H1 (cell line): ENCODE measurements at places on chromosomes 4 and X. TPM values are rescaled to one million over a fixed set of nuclear protein-coding genes. Genes with fewer than 3 reads are reported as not detected.

DNA sequence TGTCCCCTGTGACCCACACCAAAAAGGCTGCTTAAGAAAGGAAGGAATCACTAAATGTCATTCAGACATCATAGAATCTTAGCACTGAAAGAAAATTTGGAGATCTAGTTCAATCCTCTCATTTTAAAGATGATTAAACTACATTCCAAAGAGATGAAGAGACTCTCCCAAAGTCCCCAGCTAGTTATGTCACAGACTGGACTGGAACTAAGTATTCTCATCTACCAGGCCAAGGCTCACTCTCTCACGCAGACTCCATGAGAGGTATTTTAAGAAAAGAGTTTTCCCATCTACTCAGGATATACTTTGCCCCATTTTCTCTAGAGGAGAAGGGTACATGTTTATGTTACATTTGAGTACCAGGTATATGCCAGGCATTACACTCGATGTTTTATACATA, 6.9 kb downstream of the FABP2 start:
- no peaks in the 10 kb centered on the region for H3K4me1 ChIP-seq
- H3K27ac ChIP-seq = no peak overlapping the region
- no peak for DNase-seq

- H3K4me1 ChIP-seq = no peaks in the 10 kb centered on the region
- H3K4me3 ChIP-seq = no peak overlapping the region
- H3K27ac ChIP-seq = no peak overlapping the region
Observed at GRCh38 chrX:69050051-69050765, 115.0 kb downstream of the PJA1 start.

DNA sequence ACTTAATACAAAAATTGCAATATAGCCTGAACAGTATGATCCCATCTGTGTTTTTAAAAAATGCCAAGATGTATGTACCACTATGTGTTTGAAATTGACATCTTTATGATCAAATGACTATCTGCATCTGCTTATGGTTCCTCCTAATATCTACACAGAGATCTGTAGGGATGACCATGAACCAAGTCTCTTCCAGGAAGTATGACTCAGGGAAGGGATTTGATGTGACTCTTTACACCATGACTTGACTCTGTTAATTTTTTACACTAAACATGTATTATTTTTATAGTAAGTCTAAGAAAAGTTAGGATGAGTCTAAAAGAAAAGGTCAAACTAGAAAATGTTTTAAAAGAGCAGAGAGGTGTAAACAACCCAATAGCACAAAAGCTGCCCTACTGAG, 164.0 kb downstream of the SH3KBP1 start:
- H3K27me3 ChIP-seq = no peaks in the 10 kb centered on the region
- no peaks in the 10 kb centered on the region for H3K4me1 ChIP-seq
- H3K36me3 ChIP-seq = no peaks in the 10 kb centered on the region
- H3K27ac ChIP-seq = no peak overlapping the region
- no peak overlapping the region for H3K4me3 ChIP-seq

DNA sequence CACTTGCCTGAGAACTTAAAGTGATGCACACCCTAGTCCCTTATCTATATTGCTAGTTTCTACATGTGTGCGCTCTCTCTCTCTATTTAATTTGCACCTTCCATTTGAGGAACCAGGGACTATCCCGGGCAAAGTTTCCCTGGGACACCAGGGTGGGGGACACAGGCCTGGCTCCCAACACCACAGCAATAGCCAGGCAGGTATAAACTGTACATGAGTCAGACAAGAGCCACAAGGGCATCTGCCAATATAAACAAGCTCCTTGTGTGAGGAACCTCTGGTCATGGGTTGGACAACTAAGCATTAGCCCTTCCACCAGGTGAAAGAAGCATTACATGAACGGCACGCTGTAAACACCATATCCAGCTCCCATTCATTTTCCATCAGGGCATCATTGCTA, 455.5 kb downstream of the STIM2 start:
- no peaks in the 10 kb centered on the region for H3K4me1 ChIP-seq
- H3K27ac ChIP-seq = no peak overlapping the region
- peaks cover 1% of the 10 kb centered on the region for H3K27me3 ChIP-seq
- DNase-seq = no peak

- no peak overlapping the region for H3K27ac ChIP-seq
- H3K27me3 ChIP-seq = peaks cover 57% of the 10 kb centered on the region
- H3K4me1 ChIP-seq = peaks cover 37% of the 10 kb centered on the region
- no peak for DNase-seq
Observed at GRCh38 chr4:3484057-3484973, 21.2 kb downstream of the DOK7 start.

DNA sequence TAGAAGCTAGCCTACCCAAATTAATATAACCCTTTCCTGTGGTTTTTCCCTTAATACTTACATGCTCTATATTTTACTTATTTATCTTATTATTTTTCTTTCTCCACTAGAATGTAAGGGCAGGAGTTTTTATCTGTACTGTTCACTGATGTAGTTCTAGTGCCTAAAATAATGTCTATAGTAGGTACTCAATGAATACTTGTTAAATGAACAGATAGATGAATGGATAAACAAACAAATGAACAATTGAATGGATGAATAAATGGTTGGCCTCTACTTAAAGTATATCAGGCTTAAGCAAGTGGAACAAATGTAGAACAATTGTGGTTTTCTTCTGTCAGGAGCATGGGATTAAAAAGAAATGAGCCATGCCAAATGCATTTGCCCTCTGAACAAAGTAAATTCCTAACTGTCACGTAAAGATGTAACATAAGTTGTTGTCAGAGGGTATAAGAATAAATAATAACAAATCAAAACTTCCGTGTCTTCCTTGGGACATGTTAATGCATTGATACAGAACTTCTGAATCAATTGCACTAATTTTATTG, 54.1 kb downstream of the SYTL5 start:
- no peak for DNase-seq
- no peaks in the 10 kb centered on the region for H3K27me3 ChIP-seq
- H3K36me3 ChIP-seq = no peaks in the 10 kb centered on the region
- no peak overlapping the region for H3K27ac ChIP-seq

GRCh38 chr4:40475609-40476008, 140.5 kb downstream of the CHRNA9 start:
- H3K27ac ChIP-seq = no peak overlapping the region
- H3K4me3 ChIP-seq = no peak overlapping the region
- no peak for DNase-seq
- H3K36me3 ChIP-seq = no peaks in the 10 kb centered on the region

- H3K4me3 ChIP-seq = no peak overlapping the region
- H3K36me3 ChIP-seq = no peaks in the 10 kb centered on the region
- no peaks in the 10 kb centered on the region for H3K4me1 ChIP-seq
- no peak overlapping the region for H3K27ac ChIP-seq
- no peaks in the 10 kb centered on the region for H3K27me3 ChIP-seq
- no peak for DNase-seq
Observed at GRCh38 chr4:19693936-19694570, 557.7 kb upstream of the SLIT2 start.

GRCh38 chrX:109795682-109796081, 62.6 kb upstream of the ACSL4 start:
- no peaks in the 10 kb centered on the region for H3K4me1 ChIP-seq
- no peak for DNase-seq
- no peaks in the 10 kb centered on the region for H3K27me3 ChIP-seq
- no peak overlapping the region for H3K27ac ChIP-seq
- H3K4me3 ChIP-seq = no peak overlapping the region

GRCh38 chr4:153948041-153948440, 159.2 kb upstream of the SFRP2 start:
- no peaks in the 10 kb centered on the region for H3K27me3 ChIP-seq
- H3K36me3 ChIP-seq = no peaks in the 10 kb centered on the region
- no peak overlapping the region for H3K4me3 ChIP-seq
- no peaks in the 10 kb centered on the region for H3K4me1 ChIP-seq
- DNase-seq = no peak
- H3K27ac ChIP-seq = no peak overlapping the region

DNA sequence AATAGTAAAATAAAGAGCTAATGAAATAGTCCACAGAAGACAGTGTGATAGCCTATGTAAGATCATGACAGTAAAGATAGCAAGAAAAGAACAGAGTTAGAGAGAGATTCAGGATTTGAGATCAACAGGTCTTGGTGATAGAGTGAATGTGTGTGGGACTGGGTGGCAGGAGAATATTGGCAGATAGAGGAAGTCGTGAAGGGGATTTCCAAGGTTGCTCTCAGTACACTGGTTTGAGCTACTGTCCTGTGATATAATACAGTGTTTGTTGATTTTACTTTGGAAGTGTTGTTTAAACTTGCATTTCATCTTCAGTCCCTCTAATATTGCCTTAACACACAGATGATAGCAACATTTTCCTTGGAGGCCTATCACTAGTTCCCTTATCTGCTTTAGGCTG, 44.1 kb downstream of the DTHD1 start:
- no peak overlapping the region for H3K4me3 ChIP-seq
- H3K4me1 ChIP-seq = no peaks in the 10 kb centered on the region
- no peaks in the 10 kb centered on the region for H3K36me3 ChIP-seq
- no peaks in the 10 kb centered on the region for H3K27me3 ChIP-seq
- H3K27ac ChIP-seq = no peak overlapping the region

DNA sequence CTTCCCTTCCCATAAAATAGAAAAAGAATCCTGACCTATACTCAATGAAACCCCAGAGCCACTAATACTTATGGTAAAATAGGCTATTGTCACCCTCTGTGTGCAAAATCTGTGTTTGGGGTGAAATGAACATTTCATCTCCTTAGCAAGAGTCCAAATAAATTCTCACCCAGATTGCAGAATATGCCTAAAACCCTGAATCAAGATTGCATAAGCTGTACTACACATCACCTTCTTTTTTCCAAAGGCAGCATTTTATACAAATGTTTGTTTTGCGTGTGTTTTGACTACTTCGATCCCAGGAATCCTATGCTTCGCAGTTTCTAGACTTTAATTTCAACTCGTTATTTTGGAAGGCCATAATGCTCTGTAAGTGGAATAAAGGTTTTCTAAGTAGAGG, 12.2 kb upstream of the HADH start:
- H3K4me3 ChIP-seq = no peak overlapping the region
- H3K27me3 ChIP-seq = no peaks in the 10 kb centered on the region
- no peaks in the 10 kb centered on the region for H3K4me1 ChIP-seq
- DNase-seq = no peak
- H3K27ac ChIP-seq = no peak overlapping the region

- no peak overlapping the region for H3K27ac ChIP-seq
- H3K36me3 ChIP-seq = no peaks in the 10 kb centered on the region
- DNase-seq = no peak
- H3K4me1 ChIP-seq = no peaks in the 10 kb centered on the region
- no peak overlapping the region for H3K4me3 ChIP-seq
Observed at GRCh38 chrX:74431797-74432196, 10.5 kb downstream of the SLC16A2 start.

GRCh38 chr4:75496406-75496805, 17.8 kb downstream of the RCHY1 start:
- H3K27ac ChIP-seq = no peak overlapping the region
- H3K27me3 ChIP-seq = no peaks in the 10 kb centered on the region
- no peak for DNase-seq
- no peaks in the 10 kb centered on the region for H3K4me1 ChIP-seq
- H3K36me3 ChIP-seq = peaks cover 12% of the 10 kb centered on the region
- no peak overlapping the region for H3K4me3 ChIP-seq

GRCh38 chrX:20409991-20410390, 143.3 kb upstream of the RPS6KA3 start:
- no peak overlapping the region for H3K27ac ChIP-seq
- no peaks in the 10 kb centered on the region for H3K27me3 ChIP-seq
- no peak overlapping the region for H3K4me3 ChIP-seq
- no peaks in the 10 kb centered on the region for H3K4me1 ChIP-seq
- no peak for DNase-seq

GRCh38 chr4:15526924-15527592, 57.4 kb downstream of the CC2D2A start:
- H3K27ac ChIP-seq = no peak overlapping the region
- no peak overlapping the region for H3K4me3 ChIP-seq
- no peaks in the 10 kb centered on the region for H3K27me3 ChIP-seq
- no peak for DNase-seq

- H3K27me3 ChIP-seq = no peaks in the 10 kb centered on the region
- no peaks in the 10 kb centered on the region for H3K36me3 ChIP-seq
- H3K27ac ChIP-seq = no peak overlapping the region
- no peak overlapping the region for H3K4me3 ChIP-seq
Observed at GRCh38 chrX:153770601-153771414, 6.8 kb downstream of the PLXNB3 start.

- H3K4me1 ChIP-seq = no peaks in the 10 kb centered on the region
- DNase-seq = no peak
- H3K4me3 ChIP-seq = no peak overlapping the region
- no peaks in the 10 kb centered on the region for H3K36me3 ChIP-seq
- no peaks in the 10 kb centered on the region for H3K27me3 ChIP-seq
Observed at GRCh38 chr4:102355748-102356147, 10.5 kb upstream of the SLC39A8 start.

DNA sequence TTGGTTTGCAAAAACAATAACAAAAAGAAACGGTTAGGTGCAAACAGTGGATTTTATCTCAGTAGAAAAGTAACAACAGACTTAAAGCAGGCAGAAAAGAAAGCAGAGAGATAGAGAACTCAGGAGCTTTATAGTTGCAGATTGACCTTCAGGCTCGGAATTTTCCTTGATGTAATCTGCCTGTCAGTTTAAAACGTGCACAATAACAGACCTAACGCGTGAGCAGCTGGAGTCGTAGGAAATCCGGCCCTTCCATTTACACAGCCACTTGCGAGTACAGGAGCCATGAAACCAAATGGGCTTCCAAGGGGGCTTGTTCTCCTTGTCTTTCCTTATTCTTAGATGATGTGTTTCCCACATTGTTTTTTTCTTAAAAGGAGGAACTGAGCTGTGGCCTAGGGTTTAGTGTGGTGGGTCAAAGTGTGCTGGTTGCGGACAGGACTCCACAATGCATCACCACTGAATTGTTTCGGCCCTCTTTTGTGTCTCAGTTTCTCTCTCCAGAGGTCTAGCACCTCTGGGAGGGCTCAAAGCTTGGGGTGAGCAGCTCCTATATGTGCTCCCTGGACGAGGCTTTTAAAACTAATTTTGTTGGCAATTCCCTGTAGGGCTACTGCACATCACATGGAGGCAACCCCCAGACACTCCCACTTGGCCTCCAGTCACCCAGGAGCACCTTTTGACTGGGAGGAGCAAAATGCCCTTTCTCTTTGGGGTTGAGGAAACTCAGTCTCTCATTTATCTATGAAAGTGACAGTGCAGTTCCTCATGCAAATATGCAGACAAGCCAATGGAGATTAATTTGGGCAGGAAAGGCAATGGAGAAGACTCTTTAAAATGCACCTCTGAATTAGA, 13.9 kb upstream of the MPP1 start:
- no peaks in the 10 kb centered on the region for H3K27me3 ChIP-seq
- H3K4me1 ChIP-seq = peaks cover 3% of the 10 kb centered on the region; the same call in 1 of the 2 replicates
- DNase-seq = no peak
- H3K4me3 ChIP-seq = no peak overlapping the region

- no peaks in the 10 kb centered on the region for H3K36me3 ChIP-seq
- H3K4me3 ChIP-seq = no peak overlapping the region
- no peaks in the 10 kb centered on the region for H3K4me1 ChIP-seq
- H3K27ac ChIP-seq = no peak overlapping the region
Observed at GRCh38 chrX:106706466-106706865, 20.0 kb upstream of the RNF128 start.

- DNase-seq = no peak
- no peaks in the 10 kb centered on the region for H3K36me3 ChIP-seq
- no peaks in the 10 kb centered on the region for H3K4me1 ChIP-seq
- no peak overlapping the region for H3K4me3 ChIP-seq
- no peaks in the 10 kb centered on the region for H3K27me3 ChIP-seq
Observed at GRCh38 chr4:176735300-176735699, 57.4 kb downstream of the VEGFC start.

Gene BBS7
- total RNA-seq = 20.5 and 21.5 TPM in 2 replicates

Gene ARSJ
- 5.8 and 6.3 TPM in 2 replicates for total RNA-seq

Gene CXCR3
- not detected in 2 replicates for total RNA-seq

Gene NXF2
- total RNA-seq = not detected in 2 replicates

Gene BCOR
- total RNA-seq = 50.8 and 54.7 TPM in 2 replicates

Gene SRPK3
- not detected in 2 replicates for total RNA-seq

Gene TRMT44
- 20.1 and 23.9 TPM in 2 replicates for total RNA-seq

Gene CT45A3
- not detected in 2 replicates for total RNA-seq
